ENCODE measurements at places on chromosomes 11 and 22.

GRCh38 chr11:40597546-40598113 lies 861.8 kb downstream of the LRRC4C start:
- DNase-seq, result no peak

GRCh38 chr11:8693555-8693954 lies 11.0 kb downstream of the RPL27A start:
- DNase-seq, result no peak

DNA sequence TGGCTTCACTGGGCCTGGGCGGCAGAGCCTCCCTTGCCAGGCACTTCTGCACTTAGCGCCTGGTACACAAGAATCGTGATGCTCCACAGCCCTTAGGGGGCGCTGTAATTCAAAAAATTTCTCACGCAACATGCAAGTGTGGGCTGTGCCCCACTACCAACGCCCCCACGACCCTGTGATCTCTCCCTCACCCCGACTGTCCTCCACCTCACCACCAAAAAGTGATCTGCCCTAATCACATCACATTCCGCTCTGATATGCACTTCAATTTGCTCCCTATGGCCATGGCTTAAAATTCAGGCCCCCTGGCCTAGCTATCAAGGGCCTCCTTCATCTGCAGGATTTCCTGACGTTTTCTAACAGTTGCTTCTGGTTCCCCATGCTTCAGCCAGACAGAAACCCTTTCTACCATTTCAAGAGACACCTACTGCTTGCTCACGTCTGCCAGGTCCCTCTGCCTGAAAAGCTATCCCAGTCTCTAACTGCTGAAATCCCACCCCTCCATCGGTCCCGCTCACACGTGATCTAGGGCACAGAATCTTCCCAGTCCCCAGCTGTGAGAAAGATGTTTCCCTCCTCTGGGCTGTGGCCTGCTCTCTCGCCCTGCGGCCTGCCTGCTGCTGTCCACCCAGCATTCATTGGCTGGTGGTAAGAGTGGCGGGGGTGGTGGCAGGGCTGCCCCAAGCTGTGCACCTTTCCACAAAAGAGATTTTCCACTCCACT lies 27.9 kb upstream of the LRRC32 start:
- DNase-seq, result peak; percentile 49

DNA sequence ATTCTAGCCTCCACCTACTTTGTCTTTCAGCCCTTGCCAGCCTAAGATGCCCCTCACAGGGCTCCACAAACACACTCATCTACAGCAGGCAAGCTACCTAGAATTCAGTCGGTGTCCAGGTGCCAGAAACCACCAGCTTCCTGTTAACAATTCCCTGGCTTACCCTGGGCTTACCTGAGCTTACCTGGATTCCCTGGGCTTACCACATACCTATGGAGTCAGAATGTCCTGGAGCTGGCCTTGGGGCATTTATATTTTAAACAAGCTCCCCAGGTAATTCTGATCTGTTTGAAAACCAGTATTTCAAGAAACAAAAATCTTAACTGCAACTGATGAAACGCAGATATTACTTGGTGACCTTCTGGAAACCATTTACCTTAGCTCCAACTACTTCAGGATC lies 123.6 kb downstream of the SLC1A2 start:
- DNase-seq, result no peak

DNA sequence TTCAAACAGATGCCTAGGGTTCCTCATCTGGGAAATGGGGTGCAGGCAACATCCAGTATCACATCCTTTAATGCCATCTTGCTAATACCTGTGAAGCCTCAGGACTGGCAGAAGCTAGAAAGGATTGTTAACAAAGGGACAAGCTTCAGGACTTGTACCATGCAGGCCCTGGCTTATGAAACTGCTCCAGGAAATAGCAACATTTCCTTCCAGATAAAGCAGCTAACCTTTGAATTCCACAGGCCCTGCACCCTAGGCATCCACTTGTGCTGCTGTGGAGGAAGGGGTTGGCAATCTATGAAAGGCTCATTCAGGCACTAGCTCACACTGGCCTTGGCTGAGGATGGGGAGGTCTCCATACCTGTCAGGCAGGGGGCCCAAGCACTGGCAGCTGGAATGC lies 87.2 kb downstream of the BTBD10 start:
- no peak for DNase-seq

DNA sequence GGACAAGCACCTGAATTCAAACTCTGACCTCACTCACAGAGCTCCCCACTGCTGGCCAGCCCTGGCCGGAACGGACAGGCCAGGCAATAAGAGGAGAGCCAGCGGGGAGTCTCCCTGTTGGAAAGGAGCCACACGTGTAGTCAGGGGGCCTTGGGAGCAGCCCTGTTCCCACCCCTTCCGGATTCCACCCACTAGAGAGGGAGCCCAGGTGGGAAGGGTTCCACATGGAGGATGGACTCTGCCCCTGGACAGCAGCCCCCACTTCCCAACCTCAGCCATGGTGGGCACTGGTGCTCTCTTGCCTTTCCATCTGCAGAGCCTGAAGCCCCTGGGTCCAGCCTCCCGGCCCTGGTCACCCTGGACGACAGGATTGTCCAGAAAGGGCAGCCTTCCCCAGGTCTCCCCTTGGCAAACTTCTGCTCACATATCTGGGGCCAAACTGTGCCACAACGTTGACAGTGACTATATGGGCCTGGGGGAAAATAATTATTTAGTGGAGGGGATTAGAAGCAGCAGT lies 7.5 kb upstream of the APOBEC3A start:
- no peak for DNase-seq

GRCh38 chr22:50401907-50402306 lies 58.8 kb downstream of the PPP6R2 start:
- DNase-seq, result no peak

DNA sequence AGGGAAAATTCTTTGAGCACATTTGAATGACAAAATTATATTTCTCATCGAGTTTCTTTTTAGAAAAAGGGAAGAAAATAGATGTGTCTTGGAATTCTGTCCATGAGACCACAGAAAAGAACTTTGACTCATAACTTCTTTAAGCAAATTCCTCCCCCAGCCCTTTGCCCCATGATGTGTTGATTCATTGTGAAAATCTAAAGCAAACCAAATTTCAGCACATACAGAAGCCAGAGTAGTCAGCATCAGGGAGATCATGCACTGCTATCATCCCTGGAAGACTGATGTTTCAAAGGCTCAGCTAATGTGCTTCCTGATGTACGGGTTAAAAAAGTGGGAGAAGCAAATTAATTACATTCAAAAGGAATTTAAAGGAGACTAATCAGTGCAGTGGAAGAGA lies 159.7 kb downstream of the FAT3 start:
- DNase-seq, result no peak

DNA sequence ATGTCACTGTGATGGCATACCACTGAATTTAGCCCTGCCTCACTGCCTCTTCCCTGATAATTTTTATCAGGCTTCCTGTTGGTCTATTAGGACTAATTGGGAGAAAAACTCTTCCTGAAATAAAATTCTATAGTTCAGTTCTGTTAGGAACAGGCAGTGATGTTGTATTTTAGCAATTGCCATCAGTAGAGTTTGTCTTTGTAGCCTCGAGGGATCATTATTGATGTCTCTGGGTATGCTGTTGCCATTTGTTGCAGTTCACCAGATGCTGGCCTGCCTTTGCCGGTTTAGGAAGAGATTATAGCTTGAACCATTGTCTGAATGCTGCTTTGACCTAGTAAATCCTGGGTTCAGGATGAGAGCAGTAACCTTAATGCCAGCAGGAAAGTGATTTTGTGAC lies 41.0 kb downstream of the KDM2A start:
- peak; percentile 13 for DNase-seq

GRCh38 chr11:60762851-60763691 lies 6.4 kb downstream of the MS4A15 start:
- no peak for DNase-seq

GRCh38 chr11:69489746-69490365 lies 8.4 kb downstream of the LINC01488 start:
- DNase-seq, result no peak

DNA sequence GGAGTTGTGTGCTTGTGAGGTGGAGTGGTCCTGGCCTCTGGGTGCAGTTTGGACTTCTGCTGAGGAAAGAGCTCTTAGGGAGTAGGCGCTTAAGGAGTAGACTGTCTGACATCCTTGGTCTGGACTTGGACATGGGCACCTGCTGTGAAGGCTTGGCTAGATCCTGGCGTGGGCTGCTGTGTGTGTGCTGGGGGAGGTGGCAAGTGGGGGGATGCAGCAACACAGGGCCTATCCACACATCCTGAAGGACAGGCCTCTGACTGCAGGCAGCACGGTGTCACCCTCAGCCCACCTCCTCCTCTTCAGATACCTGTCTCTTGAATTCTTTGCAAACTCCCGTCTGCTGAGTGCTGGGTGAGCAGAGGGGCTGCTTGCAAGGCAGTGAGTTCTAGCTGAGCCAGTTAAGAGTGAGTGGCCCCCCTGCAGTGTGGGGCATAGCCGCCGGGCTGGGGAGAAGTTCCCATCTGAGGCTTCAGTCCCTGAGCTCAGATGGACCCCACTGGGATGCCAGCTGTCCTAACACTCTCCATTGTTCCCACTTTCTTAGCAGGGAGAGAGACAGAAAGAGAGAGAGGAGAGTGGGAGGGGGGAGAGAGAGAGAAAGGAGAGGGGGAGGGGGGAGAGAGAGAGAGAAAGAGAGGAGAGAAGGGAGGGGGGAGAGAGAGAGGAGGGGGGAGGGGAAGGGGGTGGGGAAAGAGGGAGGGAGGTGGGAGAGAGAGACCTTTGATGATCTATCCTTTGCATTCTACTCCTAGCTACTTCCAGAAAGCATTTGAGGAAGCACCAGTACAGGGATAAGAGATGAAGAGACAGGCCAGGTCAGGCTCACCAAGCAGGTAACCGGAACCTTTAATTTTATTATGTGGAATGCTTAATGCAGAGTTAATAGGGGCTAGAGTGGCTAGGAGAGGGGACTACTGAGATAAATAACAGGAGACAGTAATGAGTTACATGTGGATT lies 12.6 kb downstream of the SOX10 start:
- no peak for DNase-seq

DNA sequence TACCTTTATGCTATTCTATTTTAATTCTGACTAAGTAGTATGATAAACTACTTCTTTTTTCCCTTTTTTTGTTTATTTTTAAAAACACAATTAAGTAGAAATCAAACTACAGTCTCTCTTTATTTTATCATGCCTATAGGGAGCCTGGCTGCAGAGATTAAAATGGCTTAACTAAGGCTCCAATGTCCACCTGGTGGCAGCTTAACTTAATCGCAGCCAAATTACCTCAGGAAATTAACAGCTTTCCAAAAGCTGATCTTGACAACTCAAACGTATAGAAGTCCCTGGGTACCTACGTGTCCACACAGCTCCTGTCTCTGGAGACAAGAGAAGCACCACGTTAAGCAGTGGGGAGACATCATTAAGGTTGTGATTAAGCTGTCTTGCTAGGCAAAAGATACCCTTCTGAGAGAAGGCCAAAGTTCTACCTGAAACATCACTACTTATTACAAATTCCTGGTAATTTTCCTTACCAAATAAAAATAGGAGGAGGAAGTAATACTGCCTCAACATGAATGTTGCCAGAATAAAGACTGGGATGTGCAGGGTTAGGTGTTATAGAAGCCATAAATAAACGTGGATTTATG lies 63.2 kb upstream of the SNX19 start:
- no peak for DNase-seq

GRCh38 chr11:47987781-47988180 lies 7.4 kb downstream of the PTPRJ start:
- DNase-seq, result no peak

- DNase-seq, result no peak
Observed at GRCh38 chr11:17814546-17814945, 80.0 kb downstream of the KCNC1 start.

GRCh38 chr11:56905936-56906335 lies 82.8 kb upstream of the OR5AK2 start:
- DNase-seq, result no peak

DNA sequence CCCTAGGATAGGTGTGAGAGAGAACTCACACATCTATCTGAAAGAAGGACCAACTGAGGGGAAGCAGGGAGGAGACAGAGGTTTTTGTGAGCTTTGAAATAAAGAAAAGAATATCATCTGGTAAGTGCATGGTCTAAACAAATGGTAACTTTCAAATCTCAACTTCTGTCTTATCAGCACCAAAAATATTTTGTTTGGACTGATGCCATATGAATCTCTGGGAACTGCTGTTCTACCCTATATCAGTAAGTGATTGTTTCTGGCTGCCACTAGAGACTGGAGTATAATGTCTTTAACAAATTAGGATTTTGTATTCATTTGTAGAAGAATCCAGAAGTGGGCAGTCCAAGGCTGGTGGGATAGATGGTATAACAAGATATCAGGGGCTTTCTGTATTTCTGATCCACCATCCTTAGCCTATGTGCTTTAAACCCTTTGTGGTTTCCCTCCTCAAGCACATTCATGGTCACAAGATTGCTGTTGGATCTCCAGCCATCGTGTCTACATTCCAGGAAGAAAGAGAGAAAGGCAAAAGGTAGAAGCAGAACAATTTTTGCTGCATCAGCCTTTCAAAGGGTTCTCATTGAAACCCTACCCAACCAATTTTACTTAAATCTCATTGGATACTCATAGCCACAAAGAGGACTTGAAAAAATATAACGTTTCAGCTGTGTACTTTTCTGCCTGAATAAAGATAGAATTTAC lies 4.7 kb downstream of the HEPHL1 start:
- DNase-seq, result no peak

GRCh38 chr11:113446938-113447337 lies 28.3 kb downstream of the DRD2 start:
- DNase-seq, result peak; percentile 14

DNA sequence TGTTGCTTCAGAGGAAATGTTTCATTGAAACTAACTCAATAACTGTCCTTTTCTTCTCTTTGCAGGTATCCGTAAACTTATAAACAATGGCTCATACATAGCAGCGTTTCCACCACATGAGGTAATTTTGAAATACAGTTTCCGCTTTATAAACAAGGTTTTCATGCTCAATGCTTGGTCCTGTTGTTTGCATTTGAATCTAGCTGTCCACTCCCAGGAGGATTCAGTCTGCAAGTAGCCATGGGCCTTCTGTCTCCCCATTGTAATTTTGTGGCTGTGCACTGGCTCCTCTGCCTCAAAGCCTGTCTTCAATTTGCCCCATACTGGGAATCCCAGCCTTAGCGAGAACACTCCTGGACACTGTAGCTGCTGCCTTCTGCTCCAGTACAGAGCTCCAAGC lies 34.7 kb downstream of the MUC15 start:
- DNase-seq, result no peak

DNA sequence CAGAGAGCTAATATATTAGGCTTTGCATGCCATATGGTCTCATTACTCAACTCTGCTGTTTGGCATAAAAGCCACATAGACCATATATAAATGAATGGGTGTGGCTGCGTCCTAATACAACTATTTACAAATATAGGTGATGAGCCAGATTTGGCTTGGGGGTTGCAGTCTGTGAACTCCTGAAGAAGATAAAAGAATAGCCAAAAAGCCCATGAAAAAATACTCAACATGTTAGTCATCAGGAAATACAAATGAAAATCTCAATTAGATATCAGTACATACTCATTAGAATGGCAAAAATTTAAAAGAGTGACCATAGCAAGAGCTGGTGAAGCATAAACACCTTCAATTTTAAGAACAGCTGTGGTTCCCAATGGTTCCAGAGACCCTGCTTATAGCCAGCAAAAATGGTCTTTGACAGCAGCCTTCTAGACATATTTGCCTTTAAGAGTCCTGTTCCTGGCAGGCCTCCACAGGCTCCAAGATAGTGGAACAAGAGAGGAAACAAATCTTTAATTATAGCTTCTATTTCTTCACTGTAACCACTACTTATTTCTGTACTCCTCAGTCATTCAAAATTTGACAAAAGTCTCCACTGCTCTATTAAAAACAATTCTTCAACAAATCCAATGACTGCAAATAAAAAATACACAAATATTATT lies 16.1 kb downstream of the C2CD3 start:
- no peak for DNase-seq

Data from HAP-1 (cell line).